ENCODE measurements at places on chromosomes 6 and 20. TPM values are rescaled to one million over a fixed set of nuclear protein-coding genes. Genes with fewer than 3 reads are reported as not detected.

DNA sequence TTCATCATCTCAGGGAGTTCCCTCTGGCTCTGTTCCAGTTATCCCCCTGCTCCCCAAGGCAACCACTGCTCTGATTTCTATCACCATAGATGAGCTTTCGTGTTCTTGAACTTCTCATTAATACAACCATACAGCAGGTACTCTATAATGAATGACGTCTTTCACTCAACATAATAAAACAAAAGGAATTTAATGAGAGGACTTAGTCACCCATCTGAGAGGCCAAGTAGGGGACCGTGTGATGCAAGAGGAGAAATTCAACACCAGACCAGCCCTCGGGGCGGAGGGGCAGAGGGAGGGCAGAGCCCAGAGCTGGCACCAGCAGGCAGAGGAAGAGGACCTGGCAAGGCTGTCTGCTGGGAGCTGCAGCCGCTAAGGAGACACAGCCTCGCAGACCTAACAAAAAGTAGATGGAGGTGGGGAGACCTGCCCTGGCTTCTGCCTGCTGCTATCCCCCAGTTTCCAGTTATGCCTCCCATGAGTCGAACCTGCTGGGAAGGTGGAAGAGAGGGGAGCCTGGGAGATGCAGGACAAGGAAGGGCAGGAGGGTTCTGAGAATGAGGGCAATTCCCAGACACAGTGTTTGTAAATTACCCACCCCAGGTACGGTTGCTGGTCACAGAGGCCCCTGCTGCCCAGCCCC, 13.8 kb downstream of the CCN5 start:
- no peak for DNase-seq

RHAG gene
- total RNA-seq: not detected

DNA sequence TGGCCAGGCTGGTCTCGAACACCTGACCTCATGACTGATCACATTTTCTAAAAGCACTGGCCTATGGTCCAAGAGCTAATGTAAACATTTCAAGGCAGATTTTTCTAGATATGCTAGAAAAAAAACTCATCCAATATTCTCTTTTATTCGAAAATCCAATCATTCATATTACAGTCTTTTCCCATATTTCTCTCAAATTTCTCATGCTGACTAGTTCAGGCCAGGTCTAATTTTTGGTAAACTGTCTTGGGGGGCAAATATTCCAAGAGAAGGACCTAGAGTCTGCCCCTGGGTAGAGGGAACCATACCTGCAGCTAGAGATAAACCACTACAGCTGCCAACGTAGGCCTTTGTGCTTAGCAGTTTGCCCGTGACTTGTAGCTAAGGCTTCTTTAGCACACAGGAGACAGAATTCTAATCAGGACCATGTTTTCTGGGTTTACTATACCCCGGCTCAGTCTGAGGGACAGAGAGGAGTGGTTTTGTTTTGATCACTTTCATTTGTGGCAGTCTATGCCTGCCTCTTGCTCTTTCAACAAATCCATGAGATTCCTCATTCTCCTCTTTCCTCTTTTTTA, 71.8 kb upstream of the CITED2 start:
- DNase-seq: no peak

DNA sequence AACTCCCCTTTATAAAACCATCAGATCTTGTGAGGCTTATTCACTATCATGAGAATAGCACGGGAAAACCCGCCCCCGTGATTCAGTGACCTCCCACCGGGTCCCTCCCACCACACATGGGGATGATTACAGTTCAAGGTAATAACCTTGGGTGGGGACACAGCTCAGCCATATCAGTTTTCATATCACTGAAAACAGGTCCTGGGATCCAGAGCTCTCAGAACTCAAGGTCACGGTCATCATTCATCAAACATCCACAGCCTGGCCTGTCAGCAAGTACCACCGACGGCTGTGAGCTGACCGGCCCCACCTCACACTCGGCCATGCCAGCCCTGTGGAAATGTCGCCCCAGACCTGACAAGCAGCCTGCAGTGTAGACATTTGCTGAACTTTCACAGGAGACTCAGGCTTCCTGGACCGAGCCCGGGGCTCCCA, 14.1 kb upstream of the FRMD1 start:
- no peak for DNase-seq

DNA sequence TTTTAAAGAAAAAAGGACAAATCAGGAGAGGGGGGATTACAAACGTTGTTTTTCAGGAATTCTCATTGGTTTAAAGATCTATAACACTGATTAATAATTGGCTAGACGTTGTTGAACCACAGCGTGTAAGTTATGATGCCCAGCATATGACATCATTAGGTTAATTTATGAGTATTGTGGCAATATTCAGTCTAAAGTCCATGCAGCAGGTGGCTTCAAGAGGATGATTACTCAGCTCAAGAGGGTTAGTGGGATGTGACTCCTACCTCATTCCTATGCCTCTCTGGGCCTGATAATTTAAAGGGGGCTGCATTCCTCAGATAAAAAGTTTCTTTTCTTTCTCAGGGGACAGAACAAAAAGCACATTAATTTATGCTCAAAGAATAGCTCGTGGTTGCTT, 1309.0 kb downstream of the EPHA7 start:
- no peak for DNase-seq

- no peak for DNase-seq
Observed at GRCh38 chr6:157223511-157223910, 99.8 kb downstream of the TMEM242 start.

DNA sequence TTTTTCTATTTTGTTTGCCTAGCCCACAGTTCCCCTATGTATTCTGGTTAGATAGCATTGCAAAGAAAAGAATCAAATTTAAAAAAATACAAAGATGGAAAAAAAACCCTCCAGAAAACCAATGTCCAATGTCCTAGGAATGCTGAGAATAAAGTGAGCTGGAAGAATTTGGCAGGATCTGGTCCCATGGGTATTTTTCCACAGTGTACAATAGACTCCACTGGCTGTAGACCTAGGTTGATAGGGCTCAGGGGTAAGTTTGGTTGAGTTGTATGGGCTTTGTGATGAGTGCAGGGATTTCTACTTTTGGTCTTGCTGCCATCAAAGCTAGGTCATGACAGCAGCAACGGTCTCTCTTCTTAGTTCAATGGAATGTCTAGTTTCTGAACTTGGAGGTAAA, 41.5 kb downstream of the SLC22A2 start:
- DNase-seq: no peak

- DNase-seq: no peak
Observed at GRCh38 chr6:89308525-89309395, 6.3 kb downstream of the GABRR2 start.

RGS17 gene
- total RNA-seq: not detected

DNA sequence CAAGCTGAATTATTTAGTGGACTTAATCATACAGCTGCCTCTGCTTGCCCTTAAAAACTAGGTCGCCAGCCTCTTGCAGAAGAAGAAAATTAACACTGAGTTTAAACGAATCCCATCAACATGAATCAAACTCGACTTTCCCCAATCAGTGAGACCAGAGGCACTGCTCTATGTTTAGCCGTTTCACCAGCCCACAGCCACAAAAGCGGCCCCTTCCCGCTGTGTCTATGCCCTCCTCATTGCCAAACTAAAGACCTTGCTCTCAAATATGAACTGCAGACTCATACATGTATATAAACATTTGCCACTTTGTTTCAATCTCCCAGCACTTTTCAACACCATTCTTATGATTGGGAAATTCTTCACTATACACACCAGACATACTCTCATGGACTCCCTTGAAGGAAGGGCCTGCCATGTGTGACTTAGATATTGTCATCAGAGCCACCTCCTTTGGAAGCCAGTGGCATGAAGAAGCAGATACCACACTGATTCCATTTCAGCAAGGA, 105.8 kb upstream of the ADGRF1 start:
- no peak for DNase-seq

TRAPPC3L gene
- total RNA-seq: not detected

- DNase-seq: no peak
Observed at GRCh38 chr6:98920904-98921431, 26.8 kb downstream of the FBXL4 start.

- no peak for DNase-seq
Observed at GRCh38 chr20:13672690-13673089, 34.0 kb upstream of the TASP1 start.

DNA sequence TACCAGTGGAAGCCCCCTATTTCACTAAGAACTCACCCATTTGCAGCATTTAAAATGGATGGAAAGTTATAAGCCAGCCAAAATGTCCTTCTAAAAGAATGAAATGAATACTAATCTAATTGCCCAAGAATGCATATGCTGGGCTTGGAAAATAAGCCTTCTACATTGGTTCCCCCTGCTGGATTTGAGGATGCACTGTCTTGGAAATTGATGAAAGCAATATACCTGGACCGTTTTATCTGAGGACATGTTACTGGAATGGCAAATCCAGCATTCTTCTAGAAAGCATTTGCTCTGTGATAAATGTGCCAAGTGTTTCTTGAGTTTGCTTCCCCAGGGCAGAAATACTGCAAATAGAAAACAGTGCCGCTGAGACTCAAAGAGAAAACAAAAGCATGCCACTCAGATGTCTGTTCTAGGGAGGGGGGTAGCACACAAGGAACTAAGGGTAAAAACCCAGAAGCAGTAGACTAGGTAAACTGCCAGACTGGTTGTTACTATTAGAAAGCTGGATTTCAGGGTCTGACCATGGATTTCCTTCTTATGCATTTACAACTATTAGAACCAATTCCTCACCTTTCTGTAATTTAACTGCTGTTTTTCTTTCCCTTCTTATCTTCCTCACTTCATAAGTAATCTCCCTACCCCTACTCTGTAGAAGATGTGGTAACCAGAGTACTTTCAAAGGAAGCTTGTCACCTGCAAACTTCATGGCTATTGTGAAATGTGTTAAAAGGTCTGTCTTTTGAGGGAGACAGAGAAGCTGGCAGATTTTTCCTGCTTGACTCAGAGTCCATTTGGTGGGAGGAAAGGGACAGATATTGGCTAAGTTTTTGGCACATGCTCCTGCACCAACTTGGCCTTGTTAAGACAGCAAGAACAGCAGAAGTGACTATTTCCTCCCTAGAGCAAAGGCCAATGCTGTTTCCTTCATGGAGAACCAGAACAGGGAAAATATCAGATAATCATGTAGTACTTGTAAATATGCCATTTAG, 642.6 kb downstream of the KIF16B start:
- DNase-seq: no peak
